ENCODE measurements at places on chromosomes 3 and 15.
A peak's percentile ranks its signal among the peaks of the same experiment; 100 is the strongest.

- peak; percentile 71 for DNase-seq
- H3K27ac ChIP-seq, result peak overlapping the region; percentile 81
- H3K4me1 ChIP-seq, result peaks cover 12% of the 10 kb centered on the region
- no peak overlapping the region for H3K4me3 ChIP-seq
Measured at GRCh38 chr3:197599089-197599765, 43.5 kb upstream of the BDH1 start.

DNA sequence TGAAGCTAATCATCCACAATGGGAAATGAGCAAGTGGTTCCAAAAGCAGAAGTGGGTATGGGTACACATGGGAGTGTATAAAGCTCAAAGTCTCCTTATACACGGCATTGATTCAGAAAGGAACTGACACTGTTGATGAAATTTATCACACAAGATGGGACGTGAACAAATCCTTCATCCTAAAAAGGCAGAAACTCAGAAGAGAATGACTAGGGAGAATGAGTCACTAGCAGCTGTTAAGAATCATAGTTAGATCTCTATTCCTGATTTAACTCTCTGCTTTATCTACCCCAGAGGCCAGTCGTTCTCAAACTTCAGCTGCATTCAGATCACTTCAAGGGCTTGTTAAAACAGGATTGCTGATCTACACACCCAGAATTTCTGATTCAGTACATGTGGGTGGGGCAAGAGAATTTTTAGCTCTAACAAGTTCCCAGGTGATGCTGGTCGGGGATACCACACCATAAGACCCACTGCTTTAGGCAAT, 97.7 kb upstream of the PHLDB2 start:
- H3K4me1 ChIP-seq, result no peaks in the 10 kb centered on the region
- DNase-seq, result no peak
- no peak overlapping the region for H3K27ac ChIP-seq
- no peak overlapping the region for H3K4me3 ChIP-seq
- peaks cover under 1% of the 10 kb centered on the region for H3K36me3 ChIP-seq

DNA sequence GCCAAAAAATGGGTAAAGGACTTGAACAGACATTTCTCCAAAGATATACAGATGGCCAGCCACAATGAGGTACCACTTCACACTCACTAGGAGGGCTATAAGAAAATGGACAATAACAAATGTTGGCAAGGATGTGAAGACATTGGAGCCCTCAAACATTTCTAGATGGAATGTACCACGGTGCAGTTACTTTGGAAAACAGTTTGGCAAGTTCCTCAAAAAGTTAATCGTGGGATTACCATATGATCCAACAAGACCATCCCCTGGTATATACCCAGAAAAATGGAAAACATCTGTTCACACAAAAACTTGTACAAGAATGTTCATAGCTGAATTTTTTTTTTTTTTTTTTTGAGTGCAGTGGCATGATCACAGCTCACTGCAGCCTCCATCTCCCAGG, 15.9 kb upstream of the HRH1 start:
- no peak overlapping the region for H3K4me3 ChIP-seq
- H3K4me1 ChIP-seq, result peaks cover 18% of the 10 kb centered on the region
- no peak for DNase-seq

DNA sequence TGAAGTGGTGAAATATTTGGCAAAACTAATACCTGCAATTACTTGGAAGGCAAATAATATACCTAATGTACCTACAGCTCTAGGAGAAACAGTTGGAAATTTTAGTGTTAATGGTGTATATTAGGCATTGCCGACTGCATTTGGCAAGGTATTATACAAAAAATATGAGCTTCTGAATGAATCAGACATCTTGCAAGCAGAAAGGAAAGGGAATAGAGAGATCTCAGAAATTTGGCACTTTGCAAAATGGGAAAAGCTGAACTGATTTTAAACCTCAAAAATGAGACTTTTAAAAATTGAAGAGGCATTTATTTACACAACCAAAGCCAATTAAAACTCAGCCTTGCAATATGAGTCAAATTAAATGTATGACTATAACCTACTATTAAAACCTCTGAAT, 40.2 kb upstream of the C15orf61 start:
- no peak for DNase-seq
- no peaks in the 10 kb centered on the region for H3K27me3 ChIP-seq
- H3K36me3 ChIP-seq, result peaks cover 6% of the 10 kb centered on the region
- H3K27ac ChIP-seq, result no peak overlapping the region
- H3K4me3 ChIP-seq, result no peak overlapping the region

GRCh38 chr3:134237454-134238145, 13.1 kb downstream of the RYK start:
- H3K27me3 ChIP-seq, result no peaks in the 10 kb centered on the region
- H3K4me3 ChIP-seq, result no peak overlapping the region
- no peak for DNase-seq
- peaks cover 29% of the 10 kb centered on the region for H3K4me1 ChIP-seq

- H3K4me1 ChIP-seq, result peaks cover 18% of the 10 kb centered on the region
- peak overlapping the region; percentile 68 for H3K4me3 ChIP-seq
- H3K27ac ChIP-seq, result peak overlapping the region; percentile 84
- H3K36me3 ChIP-seq, result peaks cover 8% of the 10 kb centered on the region
- DNase-seq, result no peak
Measured at GRCh38 chr3:186871403-186871924, 29.0 kb downstream of the ADIPOQ start.
